Left ventricle myocardium inferior (tissue), 1 donor: ENCODE measurements at places on chromosomes 16 and 17.
A peak's percentile ranks its signal among the peaks of the same experiment; 100 is the strongest.

- peak; percentile 33 for DNase-seq
These were observed 153.5 kb downstream of the MYO1D start for GRCh38 chr17:32723310-32723955.

DNA sequence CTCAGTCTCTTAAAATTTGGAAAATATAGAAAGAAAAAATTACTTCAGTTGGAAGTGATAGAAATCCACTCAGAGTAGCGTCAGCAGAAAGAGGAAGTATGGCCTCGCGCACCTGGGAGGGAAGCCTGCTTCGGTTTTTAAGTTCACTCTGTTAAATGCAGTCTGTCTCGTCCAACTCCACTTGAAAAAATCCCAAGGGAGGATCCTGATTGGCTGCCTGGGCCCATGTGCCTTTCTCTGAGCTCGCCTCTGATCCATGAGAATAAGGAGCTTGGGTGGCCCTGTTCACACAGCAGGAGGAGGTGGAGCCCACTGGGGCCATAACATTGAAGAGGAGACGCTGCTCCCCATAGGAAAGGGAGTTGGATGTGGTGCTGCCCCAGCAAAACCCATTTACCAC lies 40.7 kb downstream of the DNAJA2 start:
- DNase-seq, result no peak

DNA sequence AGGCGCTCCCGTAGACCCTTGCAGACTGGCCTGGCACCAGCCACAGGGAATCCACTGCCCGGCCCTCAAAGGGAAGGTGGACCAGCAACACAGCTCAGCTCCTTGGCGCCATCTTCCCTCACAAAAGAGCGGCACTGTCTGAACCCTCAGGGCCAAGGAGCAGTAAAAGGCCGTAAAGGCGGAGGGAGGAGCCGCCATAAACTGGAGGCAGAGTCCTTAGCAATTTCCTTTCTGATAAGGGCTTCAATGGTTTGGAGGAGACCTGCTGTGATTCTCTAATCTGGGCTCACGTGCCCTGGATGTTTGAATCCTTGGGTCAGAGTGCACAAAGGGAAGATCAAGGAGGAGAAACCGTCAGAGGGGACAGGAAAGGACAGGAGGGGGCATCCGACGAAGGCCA lies 15.5 kb upstream of the AXIN2 start:
- DNase-seq, result no peak

DNA sequence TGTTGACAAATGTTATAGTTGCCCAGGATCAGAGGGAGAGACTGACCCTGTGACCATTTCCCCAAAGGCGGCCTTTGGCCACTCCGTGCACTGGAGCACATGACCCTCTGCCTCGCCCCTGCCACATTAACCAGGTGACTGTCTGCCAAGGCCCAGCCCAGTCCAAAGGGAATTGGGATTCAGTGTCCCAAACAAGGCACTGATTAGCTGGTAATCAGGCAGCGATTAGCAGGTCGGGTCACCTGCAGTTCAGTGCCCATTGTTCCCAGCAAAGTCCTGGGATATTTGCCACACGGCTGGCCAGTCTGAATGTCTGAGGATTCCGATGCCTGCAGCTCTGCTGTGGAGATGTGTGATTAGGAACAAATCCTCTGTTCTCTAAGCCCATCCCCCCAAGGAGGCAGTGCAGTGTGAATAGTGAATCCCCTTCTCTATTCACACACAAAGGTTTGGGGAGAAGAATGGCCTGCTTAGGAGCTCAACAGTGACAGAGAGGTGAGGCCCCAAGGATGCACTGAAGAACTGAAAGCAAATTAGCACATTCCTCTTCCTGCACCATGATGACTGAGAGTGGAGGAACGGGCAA lies 123.1 kb upstream of the MAF start:
- no peak for DNase-seq

DNA sequence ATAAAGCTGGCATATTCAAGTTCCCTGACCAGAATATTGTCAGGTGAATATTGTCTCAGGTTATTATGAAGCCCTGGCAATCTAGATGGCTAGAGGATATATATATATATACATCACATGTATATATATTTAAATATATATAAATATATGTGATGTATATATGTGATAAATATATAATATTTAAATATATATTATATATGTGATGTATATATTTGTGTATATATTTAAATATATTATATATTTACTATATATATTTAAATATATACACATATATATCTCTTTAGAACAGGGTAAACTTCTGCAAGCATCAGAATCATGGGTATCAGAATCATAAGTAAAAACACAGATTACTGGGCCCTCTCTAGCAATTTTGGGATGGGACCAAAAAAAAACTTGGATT lies 112.6 kb downstream of the CDH8 start:
- no peak for DNase-seq
